Ascending aorta (tissue), 2 donors: ENCODE measurements at places on chromosomes 1 and 21.

GRCh38 chr1:205310976-205311704 lies 10.4 kb downstream of the NUAK2 start:
- DNase-seq, result no peak

GRCh38 chr1:93588206-93588605 lies 93.4 kb downstream of the BCAR3 start:
- DNase-seq, result no peak

GRCh38 chr1:212554401-212554800 lies 54.2 kb upstream of the ATF3 start:
- DNase-seq, result no peak

DNA sequence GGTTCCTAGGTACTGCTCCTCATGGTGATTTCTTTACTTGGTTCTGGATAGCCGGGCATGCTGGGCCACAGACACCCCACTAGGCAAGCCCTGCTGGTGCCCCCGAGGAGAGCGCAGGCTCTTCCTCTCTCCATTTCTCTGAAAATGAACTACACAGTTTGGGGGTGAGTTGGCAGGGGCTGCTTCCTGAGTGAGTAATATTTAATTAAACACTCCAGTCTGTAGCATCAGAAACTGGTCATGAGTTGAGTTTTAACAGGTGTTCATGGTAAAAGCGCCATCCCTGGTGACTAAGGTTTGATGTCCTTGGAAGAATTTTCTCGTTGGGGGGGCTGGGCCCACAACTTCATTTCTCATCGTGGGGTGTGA lies 1.7 kb downstream of the SPSB1 start:
- no peak for DNase-seq

GRCh38 chr1:211908453-211908852 lies 77.9 kb upstream of the LPGAT1 start:
- DNase-seq, result no peak

DNA sequence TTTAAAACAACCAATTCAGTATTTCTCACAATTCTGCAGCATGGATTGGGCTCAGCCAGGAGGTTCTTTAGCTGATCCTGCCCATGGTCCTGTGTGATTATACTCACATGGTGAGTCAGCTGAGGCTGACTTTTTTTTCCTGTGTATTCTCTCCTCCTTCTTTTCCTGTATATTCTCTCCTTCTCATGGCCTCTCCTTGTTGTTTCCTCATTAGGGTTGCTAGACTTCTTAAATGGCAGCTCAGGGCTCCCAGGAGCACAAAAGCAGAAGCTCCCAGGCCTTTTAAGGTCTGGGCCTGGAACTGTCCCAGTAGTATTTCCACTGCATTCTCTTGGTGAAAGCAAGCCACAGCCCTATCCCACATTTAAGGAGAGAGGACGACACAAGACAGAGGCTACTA lies 26.8 kb downstream of the VANGL1 start:
- no peak for DNase-seq

- no peak for DNase-seq
Measured at GRCh38 chr1:84089465-84089864, 54.6 kb upstream of the PRKACB start.

DNA sequence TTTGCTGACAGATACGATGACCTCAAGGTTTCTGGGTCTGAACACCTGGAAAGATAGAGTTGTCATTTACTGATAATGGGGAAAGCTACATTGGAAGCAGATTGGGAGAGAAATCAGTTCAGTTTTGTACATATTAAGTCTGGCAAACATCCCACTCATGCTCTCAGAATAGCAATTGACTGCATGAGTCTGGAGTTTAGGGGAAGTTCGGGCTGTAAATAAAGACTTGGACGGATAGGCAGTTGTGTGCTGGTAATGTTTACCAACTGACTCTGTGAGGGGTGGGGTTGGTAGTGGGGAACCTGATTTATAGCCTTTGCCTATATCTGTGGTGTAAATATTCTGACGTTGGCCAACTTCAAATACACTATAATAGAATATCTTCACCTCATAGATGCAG lies 4.0 kb downstream of the H6PD start:
- no peak for DNase-seq

DNA sequence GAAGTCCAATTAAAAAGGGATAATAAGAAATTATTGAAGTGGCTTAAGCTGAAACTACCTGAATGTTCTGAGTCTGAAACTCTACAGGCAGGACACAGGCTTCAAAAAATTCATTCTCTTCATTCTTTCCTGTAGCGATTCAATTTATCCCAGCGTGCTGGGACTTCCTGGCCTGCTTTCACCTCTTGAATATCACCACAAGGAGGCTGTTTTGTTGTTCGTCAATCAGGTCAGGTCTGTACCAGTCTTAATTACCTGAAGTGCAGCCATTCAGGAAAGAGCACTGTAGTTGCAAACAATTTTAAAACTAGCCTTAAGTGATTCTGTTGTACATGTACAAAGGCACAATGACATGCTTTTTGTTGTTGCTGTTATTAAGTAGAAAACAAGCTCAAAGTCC lies 38.4 kb downstream of the FYB2 start:
- no peak for DNase-seq

GRCh38 chr1:207004931-207005830 lies 27.4 kb downstream of the C1orf116 start:
- no peak for DNase-seq

GRCh38 chr1:15443281-15443680 lies 5.0 kb downstream of the CTRC start:
- no peak for DNase-seq

GRCh38 chr1:28329395-28330153 lies 734 bp downstream of the MED18 start:
- peak; percentile 67 for DNase-seq

- no peak for DNase-seq
Measured at GRCh38 chr1:58477390-58477789, 69.1 kb downstream of the OMA1 start.

DNA sequence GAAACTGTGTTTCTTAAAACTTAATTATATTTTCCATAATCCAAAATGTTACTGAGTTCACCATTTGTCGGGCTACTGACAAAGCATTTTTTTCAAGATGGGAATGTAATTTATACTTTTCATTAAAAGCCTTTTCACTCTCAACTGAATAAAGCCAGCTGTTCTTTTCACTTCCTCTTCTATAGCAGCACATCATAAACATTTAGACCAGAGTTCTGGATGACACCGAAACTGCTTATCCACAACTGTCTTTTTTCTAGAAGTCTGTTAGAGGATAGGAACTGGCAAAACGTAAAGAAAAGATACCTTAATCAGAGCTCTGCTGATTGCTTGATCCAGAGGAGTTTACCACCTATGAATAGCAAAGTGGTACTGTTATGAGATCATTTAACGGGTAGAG lies 594.7 kb downstream of the ADGRL2 start:
- no peak for DNase-seq

GRCh38 chr1:58409890-58410289 lies 136.6 kb downstream of the OMA1 start:
- DNase-seq, result no peak

DNA sequence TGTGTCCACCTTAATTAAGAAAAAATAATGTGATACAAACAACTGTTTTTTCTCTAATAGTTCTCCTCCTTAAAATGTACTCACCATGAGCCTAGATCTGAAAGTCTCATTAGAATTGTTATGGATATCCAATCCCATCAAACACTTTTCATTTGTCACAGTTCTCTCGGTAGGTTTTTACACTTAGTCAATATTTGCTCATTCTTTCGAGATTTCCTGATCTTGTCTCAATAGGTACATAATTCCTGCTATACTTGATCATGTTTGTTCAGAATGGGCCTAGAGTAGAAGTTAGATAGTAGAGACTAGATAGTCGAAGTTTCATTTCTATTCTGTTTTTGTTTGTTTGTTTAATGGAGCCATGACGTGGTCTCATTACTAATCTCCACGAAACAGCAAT lies 2005.7 kb downstream of the NCAM2 start:
- DNase-seq, result no peak

GRCh38 chr1:226125831-226126230 lies 60.7 kb downstream of the ACBD3 start:
- no peak for DNase-seq

- DNase-seq, result no peak
Measured at GRCh38 chr1:164191191-164191590, 367.8 kb upstream of the PBX1 start.

GRCh38 chr1:12715896-12716437 lies at the start of gene AADACL3:
Gene AADACL3, plus strand, starts transcription at chr1:12716110. Its CDS starts 67 bp downstream, at chr1:12716177.
- no peak for DNase-seq

GRCh38 chr21:44024887-44025353 lies 12.8 kb downstream of the TRAPPC10 start:
- peak; percentile 71 for DNase-seq

DNA sequence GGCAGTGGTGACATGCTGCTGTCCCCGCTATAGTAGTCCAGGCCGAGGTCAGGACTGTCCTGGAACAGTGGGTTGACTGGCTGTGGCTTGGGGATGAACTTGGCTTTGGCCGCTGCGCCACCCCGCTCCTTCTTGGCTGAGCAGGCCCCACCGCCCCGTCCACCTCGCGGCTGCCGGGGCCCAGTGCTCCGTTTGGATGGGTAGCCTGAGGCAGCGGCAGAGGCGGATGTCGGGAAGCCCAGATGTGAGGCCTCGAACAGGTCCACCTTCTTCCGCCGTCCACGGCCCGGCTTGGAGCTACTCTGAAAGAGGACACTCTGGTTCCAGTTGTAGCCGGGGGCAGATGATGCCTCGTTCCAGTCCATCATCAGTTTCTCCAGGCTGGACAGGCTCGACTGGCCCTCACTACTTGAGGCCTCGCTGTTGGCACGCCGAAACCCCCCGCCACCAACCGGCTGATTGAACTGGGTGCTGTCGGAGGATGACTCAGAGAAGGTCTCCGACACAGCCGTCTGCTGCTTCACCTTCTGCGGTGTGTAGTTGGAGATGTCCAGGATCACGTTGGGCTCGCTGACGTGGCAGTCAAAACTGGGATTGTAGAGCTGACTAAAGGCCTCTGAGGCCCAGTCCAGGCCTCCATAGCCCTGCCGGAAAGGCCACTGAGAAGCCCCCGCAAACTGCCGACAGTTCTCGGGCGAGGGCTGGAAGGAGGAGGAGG lies 55.6 kb downstream of the AHDC1 start:
- DNase-seq, result no peak

DNA sequence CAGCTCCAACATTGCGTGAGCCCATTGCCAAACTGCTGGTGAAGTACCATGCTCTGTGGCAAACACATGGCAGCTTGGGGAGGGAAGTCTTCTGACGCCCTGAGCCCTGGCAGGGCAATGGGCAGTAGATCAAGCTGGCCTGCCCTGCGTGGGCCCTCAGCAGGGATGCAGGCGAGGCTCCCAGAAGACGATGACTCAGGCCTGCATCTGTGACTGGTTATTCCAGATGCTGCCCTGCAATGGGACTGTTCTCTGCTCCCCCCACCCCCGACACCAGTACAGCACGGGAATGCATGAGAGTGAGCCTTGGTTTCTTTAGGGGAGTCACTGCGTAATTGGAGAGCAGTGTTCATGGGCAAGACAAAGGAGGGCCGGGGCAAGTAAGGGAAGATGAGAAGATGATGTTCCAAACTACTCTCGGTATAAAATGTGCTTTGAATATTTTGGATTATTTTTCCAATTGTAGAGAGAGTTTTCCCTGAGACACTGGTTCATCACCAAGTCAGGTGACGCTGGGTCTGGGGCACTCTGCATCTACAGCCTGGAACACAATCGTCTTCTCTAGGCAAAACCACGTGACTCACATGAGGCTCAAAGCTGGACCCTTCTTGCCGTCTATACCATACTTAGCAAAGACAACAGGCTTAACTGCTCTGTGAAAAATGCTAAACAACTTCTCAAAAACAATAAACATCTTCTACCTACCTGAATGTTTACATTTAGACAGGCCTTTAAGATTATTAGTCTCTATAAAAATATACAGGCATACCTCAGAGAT lies 9.0 kb upstream of the C1orf198 start:
- no peak for DNase-seq

GRCh38 chr1:114118351-114118990 lies 35.2 kb downstream of the SYT6 start:
- no peak for DNase-seq

GRCh38 chr1:153534925-153535241 lies 908 bp downstream of the S100A6 start:
- no peak for DNase-seq

- no peak for DNase-seq
Measured at GRCh38 chr1:983798-984475, 2.0 kb upstream of the PERM1 start.
